Endothelial cell (in vitro differentiated cells): ENCODE measurements at places on chromosomes 2 and 18.

- DNase-seq: no peak
These were observed 2.3 kb upstream of the GTF3C3 start for GRCh38 chr2:196801674-196802261.

- no peak for DNase-seq
These were observed 8.6 kb downstream of the ZNF638 start for GRCh38 chr2:71340176-71340575.

GRCh38 chr18:25229081-25229480 lies 122.9 kb downstream of the ZNF521 start:
- peak; percentile 60 for DNase-seq

GRCh38 chr2:233331536-233331935 lies 22.8 kb upstream of the DGKD start:
- DNase-seq: no peak

DNA sequence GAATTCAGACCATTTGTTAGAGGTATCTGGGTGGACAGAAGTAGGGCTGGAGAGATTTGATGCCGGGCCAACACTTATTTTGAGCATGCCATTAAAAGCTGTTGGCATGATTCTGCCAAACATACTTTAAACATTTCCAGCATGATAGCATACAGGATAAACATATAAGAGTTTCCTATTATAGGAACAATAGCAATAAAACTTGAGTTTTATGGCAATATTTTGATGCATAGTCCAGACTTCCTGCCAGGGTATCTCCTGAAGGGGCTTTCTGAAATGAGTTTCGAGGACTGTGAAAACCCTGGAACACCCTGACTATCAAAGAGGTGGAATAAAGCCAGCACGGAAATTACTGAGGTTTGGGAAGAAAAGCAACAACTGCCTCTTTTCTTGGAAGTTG lies 1398.0 kb upstream of the NXPH2 start:
- DNase-seq: no peak

DNA sequence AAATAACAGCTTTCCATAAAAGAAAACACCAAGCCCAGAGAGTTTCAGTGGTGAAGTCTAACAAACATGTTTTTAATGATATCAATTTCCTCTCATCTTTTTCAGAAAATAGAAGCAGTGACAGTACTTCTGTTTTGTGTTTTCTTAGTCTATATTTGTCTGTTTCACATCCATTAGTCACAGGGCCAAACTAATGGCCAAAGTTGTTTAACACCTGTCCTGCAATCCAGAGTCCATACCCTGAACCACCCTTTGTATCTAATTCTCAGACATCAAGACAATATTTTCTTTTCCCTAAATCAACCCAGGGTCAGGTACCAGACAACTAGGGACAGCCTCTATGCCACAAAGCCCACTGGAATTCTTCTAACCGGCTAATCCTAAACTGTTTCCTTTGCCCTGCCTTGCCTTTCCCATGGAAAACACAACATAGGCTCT lies 25.9 kb downstream of the TMSB10 start:
- no peak for DNase-seq

- no peak for DNase-seq
These were observed 1.2 kb downstream of the SERPINB5 start for GRCh38 chr18:63477968-63478367.

DNA sequence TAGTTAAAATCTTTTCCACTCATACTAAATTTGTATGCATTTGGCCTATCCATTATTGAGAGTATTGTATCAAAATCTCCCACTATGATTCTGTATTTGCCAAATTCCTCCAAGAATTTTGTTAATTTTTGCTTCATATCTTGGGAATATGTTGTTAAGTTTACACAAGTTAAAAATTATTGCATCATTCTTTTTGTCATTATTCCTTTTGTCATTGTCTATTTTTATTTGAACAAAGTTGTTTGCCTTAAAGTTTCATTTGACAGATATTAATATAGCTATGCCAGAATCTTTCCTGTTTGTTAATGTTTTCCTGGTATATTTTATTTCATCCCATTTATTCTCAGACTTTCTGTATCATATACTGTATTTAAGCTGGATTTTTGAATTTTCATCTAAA lies 41.3 kb downstream of the LOXHD1 start:
- no peak for DNase-seq

DNA sequence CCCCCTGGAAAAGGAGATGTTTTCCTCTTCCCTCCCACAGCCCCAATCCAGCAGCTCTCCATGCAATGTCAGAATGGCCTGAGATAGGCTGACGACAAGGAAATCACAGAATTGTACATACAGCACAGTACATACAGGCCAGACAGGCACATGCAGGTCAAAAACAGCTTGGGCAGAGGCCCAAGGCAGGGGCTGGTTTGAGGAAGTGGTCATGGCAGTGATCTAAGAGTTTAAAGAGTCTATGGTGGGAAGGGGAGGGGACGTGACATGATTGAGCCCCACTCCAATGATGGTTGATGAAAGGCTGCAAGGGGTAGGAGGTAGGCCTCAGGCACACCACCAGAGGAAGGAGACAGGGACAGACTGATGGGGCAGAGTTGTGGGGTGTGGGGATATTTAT lies 4.3 kb downstream of the DCTN1 start:
- DNase-seq: no peak

DNA sequence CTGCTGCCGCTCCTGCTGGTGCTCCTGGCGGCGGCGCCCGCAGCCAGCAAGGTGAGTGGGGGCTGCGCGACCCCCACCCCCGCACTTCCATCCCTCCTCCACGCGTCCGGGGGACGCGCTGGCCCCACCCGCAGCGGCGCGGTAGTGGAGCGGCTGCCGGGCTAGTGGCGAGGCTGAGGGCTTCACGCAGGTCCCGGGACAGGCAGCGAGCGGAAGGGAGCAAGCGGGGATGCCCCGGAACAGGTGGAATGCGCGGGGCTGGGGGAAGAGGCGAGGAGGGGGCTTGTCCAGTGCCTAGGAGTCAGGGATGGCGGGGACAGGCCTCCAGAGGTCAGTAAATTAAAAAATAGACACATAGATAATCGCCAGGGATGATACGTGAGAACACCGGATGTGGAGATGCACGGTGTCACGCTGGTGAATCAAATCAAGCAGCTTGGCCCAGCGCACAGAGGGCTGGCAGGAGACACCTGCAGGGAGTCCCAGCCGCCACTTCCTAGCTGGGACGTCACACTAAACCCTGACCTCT lies 403 bp downstream of the COL4A3 start:
- DNase-seq: peak; percentile 9

GRCh38 chr2:141280037-141280436 lies 850.8 kb downstream of the LRP1B start:
- no peak for DNase-seq

GRCh38 chr2:98924038-98924830 lies 11.8 kb downstream of the CRACDL start:
- no peak for DNase-seq

DNA sequence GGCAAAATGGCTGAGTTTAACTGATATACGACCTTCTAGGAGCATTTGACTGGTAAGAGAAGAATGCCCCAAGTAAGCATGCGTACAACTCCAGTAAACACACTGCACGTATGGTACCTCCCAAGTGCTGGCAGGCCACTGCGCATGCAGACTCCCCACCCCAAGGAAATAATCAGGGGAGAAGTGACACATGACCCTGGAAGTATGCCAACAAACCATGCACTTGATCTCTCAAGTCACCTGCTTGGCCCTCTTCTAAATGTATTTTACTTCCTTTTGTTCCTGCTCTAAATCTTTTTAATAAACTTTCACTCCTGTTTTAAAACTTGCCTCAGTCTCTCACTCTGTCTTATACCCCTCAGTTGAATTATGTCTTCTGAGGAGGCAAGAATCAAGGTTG lies 129.8 kb upstream of the COL5A2 start:
- no peak for DNase-seq

DNA sequence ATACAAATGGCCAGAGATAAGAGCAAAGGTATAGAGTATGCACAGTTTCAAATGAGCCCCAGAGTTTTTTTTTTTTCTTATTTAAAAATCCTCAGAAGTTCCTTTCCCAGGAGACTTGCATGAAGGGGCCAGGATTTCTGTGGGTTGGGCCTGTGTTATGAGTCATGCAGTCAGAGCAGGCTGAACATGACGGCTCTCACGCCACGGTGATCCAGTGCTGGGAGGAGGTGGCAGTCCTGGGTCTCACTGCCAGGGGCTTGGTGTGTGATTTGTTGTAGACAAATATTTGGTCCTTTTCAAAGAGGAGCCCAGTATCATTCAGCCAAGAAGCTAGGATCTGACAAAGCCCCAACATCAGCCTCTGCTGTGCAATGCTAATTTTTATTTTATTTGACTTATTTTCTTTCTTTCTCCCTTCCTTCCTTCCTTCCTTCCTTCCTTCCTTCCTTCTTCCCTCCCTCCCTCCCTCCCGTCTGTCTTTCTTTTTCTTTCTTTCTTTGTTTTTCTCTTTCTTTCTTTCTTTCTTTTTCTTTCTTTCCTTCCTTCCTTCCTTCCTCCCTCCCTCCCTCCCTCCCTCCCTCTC lies 10.4 kb upstream of the KCNE4 start:
- DNase-seq: no peak

GRCh38 chr2:237171881-237172280 lies 86.2 kb downstream of the COPS8 start:
- DNase-seq: no peak

GRCh38 chr2:36351736-36352349 lies 3.7 kb upstream of the CRIM1 start:
- DNase-seq: no peak

DNA sequence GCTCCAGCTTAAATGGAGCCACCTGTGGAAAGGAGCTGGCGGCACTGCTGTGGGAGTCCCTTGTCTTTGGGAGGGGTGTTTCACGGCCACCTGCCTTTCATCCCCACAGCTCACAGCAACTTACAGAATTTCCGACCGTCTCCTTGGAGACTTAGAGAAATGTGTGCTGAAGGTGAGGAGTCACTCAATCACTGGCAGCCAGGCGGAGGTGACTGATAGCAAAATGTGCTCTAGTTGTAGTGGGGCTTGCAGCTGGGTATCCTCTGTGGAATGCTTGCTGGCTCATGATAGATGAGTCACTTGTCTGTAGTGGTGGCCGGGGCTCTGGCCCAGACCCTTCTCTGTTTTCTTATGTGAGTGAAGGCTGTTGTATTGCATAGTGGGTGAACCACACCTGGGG lies 110.7 kb downstream of the SH3RF3 start:
- no peak for DNase-seq

- DNase-seq: no peak
These were observed 82.8 kb upstream of the RPL31 start for GRCh38 chr2:100919316-100919715.

DNA sequence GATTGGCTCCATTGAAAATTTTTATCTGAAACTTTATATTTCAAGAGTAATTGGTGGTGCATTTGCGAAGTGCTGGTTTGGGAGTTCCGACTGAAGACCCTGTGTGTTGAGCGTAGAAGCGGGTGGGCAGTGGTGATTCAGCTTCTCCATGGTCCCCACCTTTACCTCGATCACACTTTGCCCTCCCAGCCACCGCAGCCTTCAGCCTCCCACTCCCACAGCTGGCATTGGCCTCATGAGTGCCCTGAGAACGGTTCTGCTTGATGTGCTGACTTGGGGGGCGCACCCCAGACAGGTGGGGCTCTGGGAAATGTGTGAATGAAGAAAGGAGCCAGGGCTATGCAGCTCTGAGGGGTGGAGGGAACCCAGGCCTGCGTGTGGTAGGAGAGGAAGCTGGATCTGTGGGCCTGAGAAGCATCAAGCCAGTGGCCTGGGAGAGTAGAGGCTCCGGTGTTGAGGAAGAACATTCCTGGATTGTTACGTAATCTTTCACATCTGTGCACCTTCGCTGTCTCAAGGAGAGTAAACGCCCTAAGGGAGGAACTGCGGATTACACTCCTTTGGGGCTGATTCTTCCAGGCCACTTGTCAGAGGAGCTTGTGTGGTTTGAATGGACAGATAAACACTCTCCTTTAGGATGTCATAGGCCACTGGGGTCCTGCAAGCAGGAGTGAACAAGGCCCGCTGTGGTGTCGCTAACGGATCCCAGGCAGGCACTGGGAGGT lies 83.8 kb downstream of the NPAS2 start:
- DNase-seq: no peak

GRCh38 chr2:42935692-42936671 lies 143.6 kb upstream of the HAAO start:
- no peak for DNase-seq

- DNase-seq: no peak
These were observed 310.7 kb downstream of the CLIP4 start for GRCh38 chr2:29425866-29426265.

GRCh38 chr2:64522843-64523428 lies 1.2 kb upstream of the AFTPH start:
- peak; percentile 49 for DNase-seq

GRCh38 chr18:24631243-24632025 lies 171.0 kb downstream of the HRH4 start:
- no peak for DNase-seq

DNA sequence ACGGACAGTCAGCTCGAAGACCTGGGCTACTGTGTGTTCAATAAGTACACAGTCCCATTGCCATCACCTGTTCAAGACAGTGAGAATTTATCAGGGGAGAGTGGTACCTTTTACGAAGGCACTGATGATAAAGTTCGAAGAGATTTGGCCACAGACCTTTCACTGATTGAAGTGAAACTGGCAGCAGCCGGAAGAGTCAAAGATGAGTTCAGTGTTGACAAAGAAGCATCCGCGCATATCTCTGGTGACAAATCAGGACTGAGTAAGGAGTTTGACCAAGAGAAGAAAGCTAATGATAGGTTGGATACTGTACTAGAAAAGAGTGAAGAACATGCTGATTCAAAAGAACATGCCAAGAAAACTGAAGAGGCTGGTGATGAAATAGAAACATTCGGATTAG lies 76.9 kb upstream of the UNC80 start:
- no peak for DNase-seq

GRCh38 chr2:169094676-169095075 lies 25.3 kb downstream of the DHRS9 start:
- DNase-seq: no peak

DNA sequence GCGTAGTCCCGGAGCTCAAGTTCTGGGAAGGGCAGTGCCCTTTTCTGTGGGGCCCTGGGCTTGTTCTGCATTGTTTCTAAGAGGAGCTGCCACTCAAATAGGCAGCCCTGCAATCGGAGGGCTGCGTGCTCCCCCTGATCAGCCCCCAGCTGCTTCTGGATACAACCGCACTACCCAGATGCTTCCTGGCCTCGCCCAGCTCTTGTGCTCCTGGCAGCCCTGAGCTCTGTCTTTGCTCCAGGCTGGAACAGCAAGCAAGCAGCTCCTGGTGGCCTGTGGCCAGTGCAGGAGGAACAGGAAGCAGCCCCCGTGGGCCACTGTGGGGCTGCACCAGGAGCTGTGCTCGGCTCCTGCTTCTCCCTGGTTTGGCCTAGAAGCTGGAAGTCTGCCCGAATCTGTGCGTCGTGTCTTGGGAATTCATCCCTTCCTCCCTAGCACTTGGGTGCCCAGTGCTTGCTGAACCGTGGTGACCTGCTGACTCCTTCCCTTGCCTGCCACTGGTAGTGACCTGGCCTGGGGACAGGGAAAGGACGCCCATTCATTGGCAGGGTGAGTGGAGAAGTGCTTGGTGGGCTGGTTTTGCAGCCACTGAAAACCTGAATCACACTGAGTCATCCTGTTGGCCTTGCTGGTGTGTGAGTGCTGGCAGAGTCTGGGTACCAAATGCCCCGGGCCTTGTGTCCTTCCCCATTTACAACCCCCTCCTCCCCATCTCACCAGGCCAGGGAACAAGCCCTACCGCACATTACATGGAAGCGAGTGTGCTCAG lies 27.3 kb upstream of the NTSR2 start:
- peak; percentile 21 for DNase-seq
